Naive thymus-derived CD4-positive, alpha-beta T cell (primary cell): ENCODE measurements at places on chromosomes 6 and 20.

DNA sequence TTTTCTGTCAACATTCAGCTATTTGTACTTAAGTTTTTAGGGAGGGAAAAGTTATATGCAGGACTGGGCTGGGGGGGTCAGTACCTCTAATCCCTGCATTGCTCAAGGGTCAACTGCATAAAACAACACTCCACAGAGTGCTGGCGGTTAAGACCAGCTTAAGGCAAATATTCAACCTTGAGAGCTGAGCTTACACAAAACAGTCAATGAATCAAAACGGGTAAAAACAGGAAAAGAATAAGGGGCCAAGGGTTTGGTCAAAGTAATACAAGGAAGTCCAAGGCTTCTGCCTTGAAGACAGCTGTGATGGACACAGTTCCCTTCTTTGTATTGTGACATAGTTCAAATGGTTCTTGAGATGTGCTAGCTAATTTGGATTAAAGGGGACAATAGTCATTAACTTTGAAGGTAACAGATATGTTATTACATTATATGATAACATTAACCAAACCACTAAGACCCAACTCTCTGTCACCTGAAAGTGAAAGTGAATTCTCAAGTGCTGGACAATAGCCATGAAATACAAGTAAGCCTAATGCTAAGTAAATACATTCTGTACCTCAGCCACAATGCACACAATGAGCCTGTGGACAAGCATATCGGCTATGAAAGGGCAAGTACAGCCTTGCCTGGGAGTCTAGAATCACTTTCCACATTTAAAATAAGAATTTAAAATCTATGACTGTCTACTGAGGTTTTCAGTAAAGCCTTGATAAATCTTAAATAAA lies 106.8 kb downstream of the PDE10A start:
- no peak overlapping the region for H3K4me3 ChIP-seq
- no peak overlapping the region for H3K27ac ChIP-seq
- no peaks in the 10 kb centered on the region for H3K36me3 ChIP-seq
- no peak for DNase-seq
- no peaks in the 10 kb centered on the region for H3K27me3 ChIP-seq

GRCh38 chr6:99331531-99331930 lies 17.9 kb downstream of the FAXC start:
- DNase-seq = no peak
- H3K4me3 ChIP-seq = no peak overlapping the region
- no peak overlapping the region for H3K27ac ChIP-seq
- H3K27me3 ChIP-seq = no peaks in the 10 kb centered on the region
- no peaks in the 10 kb centered on the region for H3K36me3 ChIP-seq

DNA sequence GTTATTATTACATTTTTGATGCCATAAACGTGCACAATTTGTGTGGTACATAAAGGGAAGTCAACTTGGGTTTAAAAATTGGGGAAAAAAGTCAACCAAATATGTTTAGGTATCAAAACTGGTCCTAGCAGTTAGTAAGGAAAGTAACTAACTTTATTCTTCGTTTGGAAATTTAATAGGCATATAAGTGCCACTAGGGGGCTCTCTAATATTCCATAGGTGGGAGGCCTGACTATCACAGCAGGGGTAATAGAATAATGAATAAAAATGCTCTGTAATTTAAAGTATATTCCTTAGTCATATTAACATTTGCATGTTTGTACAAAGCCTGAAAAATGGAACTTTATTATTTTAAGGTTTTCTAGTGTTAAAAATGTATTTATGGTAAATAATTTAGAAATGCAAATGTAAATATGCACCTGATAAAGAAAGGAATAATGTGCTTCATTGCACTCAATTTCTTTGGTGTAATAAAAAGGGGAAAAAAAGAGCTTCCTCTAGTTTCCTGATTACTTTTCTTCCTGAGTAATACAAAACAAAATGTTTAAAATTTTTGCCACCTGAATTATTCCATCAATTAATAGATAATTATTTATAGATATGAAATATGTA lies 125.7 kb upstream of the HDAC2 start:
- no peak for DNase-seq
- no peaks in the 10 kb centered on the region for H3K36me3 ChIP-seq
- no peaks in the 10 kb centered on the region for H3K4me1 ChIP-seq
- no peaks in the 10 kb centered on the region for H3K27me3 ChIP-seq
- no peak overlapping the region for H3K27ac ChIP-seq

- no peaks in the 10 kb centered on the region for H3K27me3 ChIP-seq
- no peak overlapping the region for H3K4me3 ChIP-seq
- DNase-seq = no peak
- H3K27ac ChIP-seq = no peak overlapping the region
Measured at GRCh38 chr6:11683871-11684270, 94.7 kb downstream of the ADTRP start.

GRCh38 chr6:168638468-168639271 lies 197.7 kb downstream of the SMOC2 start:
- H3K27ac ChIP-seq = no peak overlapping the region
- no peaks in the 10 kb centered on the region for H3K27me3 ChIP-seq
- H3K4me3 ChIP-seq = no peak overlapping the region

GRCh38 chr6:90483116-90483839 lies 103.6 kb downstream of the MAP3K7 start:
- peaks cover 8% of the 10 kb centered on the region for H3K4me1 ChIP-seq
- no peak overlapping the region for H3K27ac ChIP-seq
- no peak overlapping the region for H3K4me3 ChIP-seq
- H3K36me3 ChIP-seq = no peaks in the 10 kb centered on the region

- no peak overlapping the region for H3K4me3 ChIP-seq
- H3K36me3 ChIP-seq = no peaks in the 10 kb centered on the region
- peaks cover 6% of the 10 kb centered on the region for H3K4me1 ChIP-seq
- H3K27ac ChIP-seq = no peak overlapping the region
- H3K27me3 ChIP-seq = no peaks in the 10 kb centered on the region
Measured at GRCh38 chr6:149246691-149247384, 70.7 kb upstream of the TAB2 start.

DNA sequence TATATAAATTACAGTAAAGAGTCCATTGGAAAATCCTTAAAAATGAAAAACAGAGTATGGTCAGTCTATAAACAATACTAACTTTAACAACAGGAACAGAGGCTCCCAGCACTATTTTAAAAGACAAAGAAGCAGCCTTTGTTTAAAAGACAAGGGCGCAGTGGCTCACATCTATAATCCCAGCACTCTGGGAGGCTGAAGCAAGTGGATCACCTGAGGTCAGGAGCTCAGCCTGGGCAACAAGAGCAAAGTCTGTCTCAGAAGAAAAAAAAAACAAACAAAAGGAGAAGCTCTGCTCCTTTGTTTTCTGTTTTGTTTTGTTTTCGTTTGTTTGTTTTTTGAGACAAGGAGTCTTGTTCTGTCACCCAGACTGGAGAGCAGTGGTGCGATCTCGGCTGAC lies 89.4 kb downstream of the DTNBP1 start:
- H3K4me3 ChIP-seq = no peak overlapping the region
- H3K36me3 ChIP-seq = no peaks in the 10 kb centered on the region
- H3K27ac ChIP-seq = no peak overlapping the region

DNA sequence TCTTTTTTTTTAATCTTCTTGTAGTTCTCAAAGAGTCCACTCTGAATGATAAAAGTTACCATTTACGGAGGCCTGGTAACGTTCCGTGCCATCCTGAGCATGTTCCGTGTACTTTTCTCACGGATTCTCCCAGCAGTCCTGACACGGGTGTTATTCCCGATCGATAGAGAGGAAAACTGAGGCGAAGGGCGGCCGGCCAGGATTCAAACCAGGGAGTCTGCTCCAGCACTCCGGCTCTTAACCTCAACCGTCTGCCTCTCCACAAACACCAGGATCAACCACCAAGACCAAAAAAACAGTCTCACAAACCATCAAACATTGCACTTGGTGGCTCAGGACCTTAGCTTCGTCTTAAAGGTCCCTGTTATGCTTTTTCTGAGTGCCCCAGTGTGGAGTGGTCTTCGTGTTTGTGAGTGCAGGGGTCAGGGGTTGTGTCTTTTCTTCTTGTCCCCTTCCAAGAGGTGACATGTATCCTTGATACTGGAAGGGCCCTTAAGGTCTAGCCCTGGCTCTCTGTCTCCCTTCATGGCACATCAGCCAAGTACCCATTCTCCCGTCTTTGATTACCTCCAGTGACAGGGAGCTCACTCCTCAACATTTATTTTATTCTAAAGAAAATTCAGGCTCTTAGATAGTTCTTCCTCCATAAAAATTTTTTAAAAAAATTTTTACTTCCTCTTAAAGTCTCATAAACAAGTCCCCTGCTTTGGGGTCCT lies 35.1 kb downstream of the SRC start:
- H3K27me3 ChIP-seq = no peaks in the 10 kb centered on the region
- peaks cover 5% of the 10 kb centered on the region for H3K4me1 ChIP-seq
- no peak overlapping the region for H3K27ac ChIP-seq
- no peak for DNase-seq
- H3K4me3 ChIP-seq = no peak overlapping the region

- DNase-seq = no peak
- no peak overlapping the region for H3K4me3 ChIP-seq
- no peak overlapping the region for H3K27ac ChIP-seq
- no peaks in the 10 kb centered on the region for H3K4me1 ChIP-seq
- no peaks in the 10 kb centered on the region for H3K36me3 ChIP-seq
Measured at GRCh38 chr6:39998126-39998525, 63.9 kb upstream of the MOCS1 start.

GRCh38 chr6:134097114-134097707 lies 44.8 kb upstream of the SLC2A12 start:
- H3K27ac ChIP-seq = no peak overlapping the region
- H3K4me1 ChIP-seq = no peaks in the 10 kb centered on the region
- H3K4me3 ChIP-seq = no peak overlapping the region
- H3K27me3 ChIP-seq = no peaks in the 10 kb centered on the region

DNA sequence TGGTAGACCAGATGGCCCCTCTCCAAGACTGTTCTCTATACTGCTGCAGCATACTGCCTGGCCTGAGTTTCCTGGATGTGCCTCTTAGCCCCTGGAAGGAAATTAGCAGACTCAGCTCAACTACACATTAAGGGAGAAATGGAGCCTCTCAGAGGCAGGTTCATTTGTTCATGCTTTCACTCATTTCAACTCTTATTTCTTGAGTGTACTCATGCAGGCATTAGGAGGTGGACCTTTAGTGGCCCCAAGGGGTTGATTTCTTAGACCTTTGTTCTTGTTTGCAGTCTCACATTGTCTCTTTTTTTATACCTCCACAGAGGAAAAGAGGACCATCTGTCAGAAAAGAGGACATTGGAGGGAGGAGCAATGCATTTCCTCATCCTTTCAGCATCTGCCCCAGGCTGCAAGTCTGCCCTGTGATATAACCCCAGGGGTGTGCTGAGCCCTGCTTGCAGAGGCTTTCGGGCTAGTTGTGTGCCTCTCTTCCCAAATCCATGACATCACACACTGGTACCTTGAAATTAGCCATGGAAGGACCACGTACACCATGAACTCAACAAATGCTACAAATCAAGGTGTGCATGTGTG lies 456.2 kb downstream of the CD83 start:
- H3K27me3 ChIP-seq = no peaks in the 10 kb centered on the region
- no peaks in the 10 kb centered on the region for H3K4me1 ChIP-seq
- no peak overlapping the region for H3K4me3 ChIP-seq
- no peak for DNase-seq
- H3K36me3 ChIP-seq = no peaks in the 10 kb centered on the region

- no peaks in the 10 kb centered on the region for H3K36me3 ChIP-seq
- H3K27ac ChIP-seq = peak overlapping the region; percentile 58
- no peak overlapping the region for H3K4me3 ChIP-seq
- H3K27me3 ChIP-seq = no peaks in the 10 kb centered on the region
- peaks cover 43% of the 10 kb centered on the region for H3K4me1 ChIP-seq
Measured at GRCh38 chr20:53706008-53706465, 112.4 kb upstream of the ZNF217 start.

DNA sequence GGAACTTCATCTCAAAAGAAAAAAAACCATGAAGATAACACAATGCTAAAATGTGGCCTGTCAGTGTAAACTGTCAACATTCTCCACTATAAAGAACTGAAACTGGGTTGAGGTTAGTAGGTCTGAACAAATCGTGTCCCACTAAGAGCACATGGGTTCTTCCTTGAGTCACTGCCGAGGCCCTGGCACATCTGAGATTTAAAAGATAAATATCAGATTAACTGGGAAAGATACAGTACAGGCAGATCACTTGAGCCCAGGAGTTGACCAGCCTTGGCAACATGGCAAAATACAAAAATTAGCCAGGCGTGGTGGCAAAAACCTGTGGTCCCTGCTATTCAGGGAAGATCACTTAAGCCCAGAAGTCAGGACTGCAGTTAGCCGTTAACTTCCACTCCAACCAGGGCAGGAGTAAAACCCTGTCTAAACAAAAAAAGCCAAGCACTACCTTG lies 5.6 kb downstream of the EEF1A1 start:
- H3K27ac ChIP-seq = peak overlapping the region; percentile 15
- no peak overlapping the region for H3K4me3 ChIP-seq
- H3K27me3 ChIP-seq = no peaks in the 10 kb centered on the region
- no peak for DNase-seq
- H3K4me1 ChIP-seq = peaks cover 48% of the 10 kb centered on the region

DNA sequence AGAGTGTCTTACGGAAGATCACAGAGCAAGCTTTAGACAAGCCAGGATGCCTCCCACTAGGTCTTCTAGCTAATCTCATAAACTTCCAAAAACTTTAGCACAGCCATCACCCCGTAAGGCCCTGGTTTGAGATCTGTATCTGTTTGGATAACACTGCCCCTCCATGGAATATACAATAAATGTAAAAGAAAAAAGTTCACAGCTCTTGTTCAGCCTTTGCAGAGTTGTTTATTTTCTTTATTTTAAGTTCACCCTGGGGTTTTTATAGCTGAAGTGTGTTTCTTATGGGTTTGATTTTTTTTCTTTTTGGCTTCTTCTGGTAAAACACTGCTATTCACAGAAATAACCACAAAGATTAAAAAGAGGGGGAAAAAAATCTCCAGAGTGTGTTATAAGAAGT lies 125.6 kb downstream of the EYA2 start:
- H3K4me1 ChIP-seq = no peaks in the 10 kb centered on the region
- DNase-seq = no peak
- H3K4me3 ChIP-seq = no peak overlapping the region
- no peaks in the 10 kb centered on the region for H3K27me3 ChIP-seq

- no peaks in the 10 kb centered on the region for H3K4me1 ChIP-seq
- H3K4me3 ChIP-seq = no peak overlapping the region
- no peaks in the 10 kb centered on the region for H3K27me3 ChIP-seq
- no peaks in the 10 kb centered on the region for H3K36me3 ChIP-seq
- no peak overlapping the region for H3K27ac ChIP-seq
Measured at GRCh38 chr20:18822832-18823231, 9.2 kb downstream of the SCP2D1 start.

GRCh38 chr20:10666221-10667076 lies 7.3 kb downstream of the JAG1 start:
- H3K27ac ChIP-seq = no peak overlapping the region
- DNase-seq = no peak
- H3K4me1 ChIP-seq = no peaks in the 10 kb centered on the region
- H3K4me3 ChIP-seq = no peak overlapping the region
- peaks cover 8% of the 10 kb centered on the region for H3K27me3 ChIP-seq

GRCh38 chr6:164151161-164152120 lies 736.9 kb downstream of the QKI start:
- H3K4me1 ChIP-seq = no peaks in the 10 kb centered on the region
- no peak overlapping the region for H3K27ac ChIP-seq
- no peak for DNase-seq
- H3K4me3 ChIP-seq = no peak overlapping the region
